ENCODE measurements at places on chromosomes 11 and 22.

GRCh38 chr22:28021116-28021997, 102.3 kb upstream of the PITPNB start:
- DNase-seq, result no peak

- DNase-seq, result no peak
These were observed 24.7 kb downstream of the GNAZ start for GRCh38 chr22:23094695-23095681.

DNA sequence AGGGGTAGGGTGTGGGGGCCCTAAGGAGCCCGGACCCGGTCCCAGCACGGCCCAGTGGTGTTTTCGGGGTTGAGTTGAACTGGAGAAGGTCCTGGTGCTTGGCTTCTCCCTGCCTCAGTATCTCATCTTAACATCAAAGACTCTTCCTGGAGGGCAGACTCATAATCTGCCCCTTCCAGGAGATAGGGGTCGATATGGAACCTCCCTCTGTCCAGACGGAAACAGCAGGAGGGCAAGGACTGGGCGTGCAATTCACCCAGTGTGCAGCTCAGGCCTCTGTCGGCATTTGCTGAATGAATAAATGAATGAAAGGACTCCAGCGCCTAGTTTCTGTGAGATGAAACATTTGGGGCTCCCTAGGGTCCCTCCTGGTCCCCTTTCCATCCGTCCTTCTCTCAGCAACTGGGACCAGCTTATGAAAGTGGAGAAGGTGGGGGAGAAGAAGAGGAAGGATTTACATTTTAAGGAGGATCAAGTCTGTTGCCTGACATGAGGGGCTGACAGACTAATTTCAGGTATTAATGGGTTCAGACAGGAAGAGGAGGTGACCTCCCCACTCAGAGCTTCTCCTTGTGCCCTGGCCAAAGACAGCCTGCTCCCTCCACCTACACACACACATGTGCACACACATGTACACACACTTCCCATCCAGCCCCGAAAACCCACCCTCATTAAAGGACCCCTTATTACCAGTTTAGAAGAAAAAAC, 1.1 kb upstream of the SHISA8 start:
- no peak for DNase-seq

DNA sequence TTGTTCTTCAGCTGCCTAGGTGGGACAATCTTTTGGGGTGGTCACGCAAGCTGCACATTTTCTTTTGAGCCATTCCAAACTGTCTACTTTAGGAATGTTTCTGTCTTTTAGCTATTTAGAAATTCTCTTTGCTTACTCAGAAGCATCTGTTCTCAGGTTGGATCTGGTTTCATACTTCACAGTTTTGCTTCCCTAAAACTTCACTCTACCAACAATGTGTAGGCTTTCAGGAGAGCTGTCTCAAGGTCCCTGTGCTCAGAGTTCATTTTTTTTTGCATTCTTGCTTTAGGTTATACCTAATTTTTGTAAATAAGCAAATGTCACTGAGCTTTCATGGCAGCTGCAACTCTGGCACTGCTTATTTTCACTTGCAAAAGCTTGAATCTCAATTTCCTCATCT, 36.7 kb downstream of the CCDC90B start:
- DNase-seq, result no peak

DNA sequence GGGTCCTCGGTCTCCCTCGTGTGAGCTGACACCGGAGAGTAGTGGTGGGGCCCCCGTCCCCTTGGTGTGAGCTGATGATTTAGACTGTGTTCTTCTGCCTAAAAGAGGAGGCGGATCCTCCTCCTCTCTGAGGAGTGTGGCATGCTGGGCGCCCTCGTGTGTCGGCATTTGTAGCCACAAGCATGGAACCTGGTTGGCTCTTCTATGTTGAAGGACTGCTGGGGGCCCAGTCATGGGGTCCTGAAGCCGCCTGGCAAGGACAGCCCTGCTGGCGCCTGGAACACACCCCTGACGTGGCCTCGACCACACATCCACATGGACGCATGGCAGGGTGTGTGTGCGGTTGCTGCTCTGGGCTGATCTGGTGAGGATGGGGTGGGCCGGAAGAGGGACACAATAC, 50.2 kb downstream of the AP2A2 start:
- DNase-seq, result peak; percentile 29

- peak; percentile 28 for DNase-seq
These were observed 21.9 kb upstream of the POLD3 start for GRCh38 chr11:74570266-74571061.

GRCh38 chr11:118530180-118530682, 761 bp upstream of the TMEM25 start:
- DNase-seq, result no peak

DNA sequence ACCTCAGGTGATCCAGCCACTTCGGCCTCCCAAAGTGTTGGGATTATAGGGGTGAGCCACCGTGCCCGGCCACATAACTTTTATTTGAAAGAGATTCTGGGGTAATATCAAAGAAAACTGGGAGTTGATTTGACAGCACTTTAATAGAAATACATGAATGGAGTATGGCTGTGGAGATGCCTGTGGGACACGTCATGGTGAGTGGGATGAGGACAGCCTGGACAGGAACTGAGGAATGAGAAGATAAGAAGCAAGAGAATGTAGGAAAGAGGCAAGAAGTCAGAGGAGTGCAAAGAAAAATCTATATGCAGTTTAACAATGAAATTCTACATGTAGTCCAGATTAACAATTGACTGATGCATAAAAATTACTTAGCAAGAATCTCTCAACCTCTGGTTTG, 31.0 kb downstream of the SLC22A6 start:
- DNase-seq, result no peak

GRCh38 chr11:122204206-122204605, 88.2 kb upstream of the BLID start:
- DNase-seq, result no peak

DNA sequence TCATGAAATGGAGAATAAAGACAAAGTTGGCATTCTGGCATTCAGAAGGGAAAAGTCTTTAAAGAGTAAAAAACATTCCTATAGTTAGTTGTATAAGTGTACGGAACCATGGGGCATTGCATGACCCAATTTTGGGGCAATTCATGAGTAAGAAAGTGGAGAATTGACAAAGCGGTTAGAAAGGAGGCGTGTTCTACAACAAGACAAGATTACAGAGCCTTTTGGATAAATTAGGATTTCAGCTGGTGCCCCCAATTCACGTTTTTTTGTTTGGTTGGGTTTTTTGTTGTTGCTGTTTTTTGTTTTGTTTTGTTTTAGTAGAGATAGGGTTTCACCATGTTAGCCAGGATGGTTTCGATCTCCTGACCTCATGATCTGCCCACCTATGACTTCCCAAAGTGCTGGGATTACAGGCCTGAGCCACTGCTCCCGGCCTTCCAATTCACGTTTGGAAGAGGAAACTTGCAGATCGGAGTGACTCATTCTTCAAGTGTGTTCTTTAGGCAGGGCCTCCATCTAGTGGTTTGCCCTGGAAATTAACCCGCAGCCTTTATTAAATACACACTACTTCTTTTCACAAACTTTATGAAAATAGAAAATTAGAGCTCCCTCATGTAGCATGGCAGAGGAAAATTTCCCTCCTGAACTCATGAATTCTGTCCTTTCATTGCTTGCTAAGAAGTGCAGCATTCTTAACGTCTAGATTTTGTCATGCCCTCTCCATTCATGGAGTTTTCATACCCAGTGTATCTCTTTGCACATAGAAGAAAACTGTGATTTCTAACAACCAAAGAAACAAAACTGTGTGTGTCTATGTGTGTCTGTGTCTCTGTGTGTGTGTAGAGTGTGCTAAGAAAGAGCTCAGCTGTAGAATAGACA, 118.1 kb downstream of the BBOX1 start:
- DNase-seq, result no peak

GRCh38 chr22:19275104-19275503, 16.4 kb downstream of the CLTCL1 start:
- DNase-seq, result no peak

- DNase-seq, result no peak
These were observed 122.3 kb upstream of the SNX19 start for GRCh38 chr11:131038597-131038996.

All from GDM1 (cell line).